ENCODE measurements at places on chromosomes 3 and 15.

DNA sequence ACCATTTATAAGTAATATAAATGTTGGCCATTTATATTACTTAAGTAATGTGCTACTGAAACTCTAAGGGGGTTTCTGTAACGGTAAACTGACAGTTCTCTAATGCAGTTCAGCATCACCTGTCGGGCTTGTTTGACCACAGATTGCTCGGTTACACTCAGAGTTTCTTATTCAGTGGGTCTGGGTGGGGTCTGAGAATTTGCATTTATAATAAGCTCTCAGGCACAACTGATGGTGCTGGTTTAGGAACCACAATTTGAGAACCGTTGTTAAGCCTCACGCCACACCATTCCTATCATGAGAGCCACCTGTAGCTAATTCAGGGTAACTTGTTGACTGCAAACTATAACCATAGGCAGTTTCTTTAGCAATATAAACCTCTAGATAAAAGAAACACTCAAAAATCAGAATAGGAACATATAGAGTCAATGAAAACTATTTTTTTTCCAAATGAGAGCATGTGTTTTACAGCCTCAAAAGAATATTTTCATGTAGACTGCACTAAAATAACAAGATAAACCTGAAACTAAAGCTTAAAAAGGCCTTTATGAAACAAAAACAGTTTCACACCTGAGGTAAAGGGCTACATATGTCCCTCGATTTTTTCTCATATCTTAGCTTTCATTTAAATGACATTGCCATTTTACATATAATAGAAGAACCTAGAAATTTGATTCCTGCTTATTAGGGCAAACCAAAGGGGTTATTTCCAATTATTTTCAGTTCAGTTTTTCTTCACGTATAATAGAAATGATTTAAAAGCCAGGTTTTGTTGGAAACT lies 604.8 kb downstream of the UNC13C start:
- no peak for DNase-seq

GRCh38 chr15:78131295-78132061 lies at the start of gene CIB2:
CIB2 (minus strand) TSS chr15:78131445; CDS start chr15:78131215, 230 bp downstream.
- no peak for DNase-seq

DNA sequence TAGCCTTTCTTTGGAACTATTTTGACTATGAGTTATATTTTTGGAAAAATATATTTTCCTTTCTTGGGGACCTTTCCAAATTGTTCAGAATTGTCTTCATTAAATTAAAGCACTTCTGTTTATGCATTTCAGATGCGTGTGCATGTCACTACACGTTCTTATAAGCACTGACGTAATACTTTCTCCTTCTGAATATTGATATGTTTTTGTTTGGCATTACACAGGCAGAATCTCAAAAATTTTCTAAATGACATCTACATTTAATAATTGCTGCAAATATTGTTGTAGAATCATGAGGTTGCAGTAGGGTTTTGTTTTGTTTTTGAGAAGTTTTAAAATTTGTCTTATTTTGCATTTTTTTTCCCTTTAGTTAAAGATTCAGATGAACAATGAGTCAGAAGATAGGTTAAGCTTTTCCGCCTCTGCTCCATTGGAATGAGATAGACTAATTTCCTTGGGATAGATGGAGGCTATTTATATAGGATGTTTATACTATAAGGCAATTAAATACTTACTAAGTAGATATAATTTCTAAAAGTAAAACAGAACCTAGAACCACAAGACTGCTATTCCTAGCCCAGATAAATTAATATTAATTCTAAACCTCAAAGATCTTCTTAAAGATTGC lies 110.8 kb downstream of the MBNL1 start:
- no peak for DNase-seq

- DNase-seq: no peak
These were observed 32.0 kb downstream of the ADAMTSL3 start for GRCh38 chr15:83685916-83686332.

GRCh38 chr3:100993309-100993708 lies at the start of gene ABI3BP:
ABI3BP (minus strand) TSS chr3:100993421; CDS start chr3:100993384, 37 bp downstream.
- DNase-seq: no peak

DNA sequence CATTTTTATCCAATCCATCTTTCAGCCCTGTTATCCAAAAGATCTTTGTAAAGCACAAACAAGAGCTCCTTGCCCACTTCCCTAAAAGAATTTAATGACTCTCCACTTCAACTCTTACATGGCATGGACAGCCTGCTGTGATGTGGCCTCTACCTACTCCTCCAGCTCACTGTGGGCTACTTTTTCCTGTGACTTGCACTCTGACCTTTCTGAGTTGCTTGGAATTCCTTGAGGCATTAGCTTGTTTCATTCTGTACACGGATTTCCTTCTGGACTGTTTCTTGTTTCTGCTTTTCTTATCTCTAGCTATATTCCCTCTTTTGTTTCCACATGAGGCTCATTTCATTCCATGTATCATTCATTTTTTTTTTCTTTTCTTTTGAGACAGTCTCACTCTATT lies 15.2 kb downstream of the QTRT2 start:
- DNase-seq: no peak

- no peak for DNase-seq
These were observed 342.5 kb upstream of the NR2F2 start for GRCh38 chr15:95987886-95988573.

GRCh38 chr3:40337136-40338108 lies 27.9 kb downstream of the EIF1B start:
- DNase-seq: no peak

DNA sequence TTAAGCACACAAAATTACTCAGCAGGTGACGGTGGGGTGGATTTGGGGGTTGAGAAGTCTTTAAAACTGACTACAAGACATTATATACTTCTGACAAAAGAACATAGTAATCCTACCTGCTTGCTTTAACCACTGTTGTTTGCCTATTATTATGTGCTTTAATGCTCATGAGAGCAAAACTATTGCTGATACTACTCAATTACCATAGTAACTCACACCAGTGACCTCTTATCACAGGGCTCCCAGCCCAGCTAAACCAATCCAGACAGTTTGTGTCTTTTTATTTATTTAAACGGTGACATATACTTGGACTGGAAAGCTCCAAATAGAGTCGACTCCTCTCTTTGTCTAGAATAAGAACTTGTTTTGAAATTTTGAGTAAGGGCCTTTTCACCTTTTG lies 42.8 kb upstream of the FEZF2 start:
- DNase-seq: no peak

DNA sequence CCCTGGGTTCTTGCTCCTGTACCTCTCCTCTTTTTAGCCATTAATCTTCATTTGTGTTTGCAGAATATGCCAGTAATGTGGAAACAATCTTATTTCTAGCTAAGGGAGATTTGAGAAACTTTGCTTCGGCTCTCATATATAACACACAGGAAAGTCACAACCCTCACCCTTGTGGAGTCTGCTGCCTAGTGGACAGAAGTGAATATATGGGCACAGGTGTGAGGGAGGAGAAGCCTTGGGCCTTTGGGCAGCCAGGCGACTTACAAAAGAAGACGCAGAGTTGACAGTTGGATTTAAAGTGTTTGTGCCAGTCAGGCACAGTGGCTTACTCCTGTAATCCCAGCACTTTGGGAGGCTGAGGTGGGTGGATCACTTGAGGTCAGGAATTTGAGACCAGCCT lies 181.8 kb upstream of the TBL1XR1 start:
- no peak for DNase-seq

GRCh38 chr3:110685630-110686029 lies 386.0 kb upstream of the NECTIN3 start:
- no peak for DNase-seq

- no peak for DNase-seq
These were observed 416.3 kb upstream of the MEIS2 start for GRCh38 chr15:37516621-37517020.

DNA sequence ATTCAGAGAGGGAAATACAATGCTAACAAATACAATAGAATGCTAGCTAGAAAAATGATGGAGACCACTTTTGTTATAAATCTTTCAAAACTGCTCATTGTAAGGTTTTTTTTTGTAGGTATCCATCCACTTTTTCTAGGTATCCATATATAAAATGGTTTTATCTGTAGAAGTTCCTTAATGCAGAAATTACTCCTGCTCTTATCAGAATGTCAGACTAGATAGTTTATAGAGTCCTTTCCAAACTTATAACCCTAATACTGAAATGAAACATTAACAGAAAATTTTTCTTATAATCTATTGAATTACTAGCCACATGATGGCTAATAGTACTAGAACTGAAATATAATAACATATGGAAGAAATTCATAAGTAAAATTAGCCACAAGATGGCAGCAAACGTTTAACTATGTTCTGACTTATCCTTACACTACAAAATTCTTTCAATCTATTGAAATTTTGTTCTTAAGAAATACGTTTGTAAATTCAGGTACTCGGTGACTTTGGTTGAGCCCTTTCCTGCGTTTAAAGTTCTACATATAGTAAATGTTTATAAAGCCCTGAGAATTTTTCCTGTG lies 58.5 kb downstream of the ECT2 start:
- DNase-seq: no peak

- no peak for DNase-seq
These were observed 108.4 kb downstream of the CORO2B start for GRCh38 chr15:68687136-68687735.

GRCh38 chr3:171155122-171155700 lies 128.7 kb upstream of the SLC2A2 start:
- no peak for DNase-seq

DNA sequence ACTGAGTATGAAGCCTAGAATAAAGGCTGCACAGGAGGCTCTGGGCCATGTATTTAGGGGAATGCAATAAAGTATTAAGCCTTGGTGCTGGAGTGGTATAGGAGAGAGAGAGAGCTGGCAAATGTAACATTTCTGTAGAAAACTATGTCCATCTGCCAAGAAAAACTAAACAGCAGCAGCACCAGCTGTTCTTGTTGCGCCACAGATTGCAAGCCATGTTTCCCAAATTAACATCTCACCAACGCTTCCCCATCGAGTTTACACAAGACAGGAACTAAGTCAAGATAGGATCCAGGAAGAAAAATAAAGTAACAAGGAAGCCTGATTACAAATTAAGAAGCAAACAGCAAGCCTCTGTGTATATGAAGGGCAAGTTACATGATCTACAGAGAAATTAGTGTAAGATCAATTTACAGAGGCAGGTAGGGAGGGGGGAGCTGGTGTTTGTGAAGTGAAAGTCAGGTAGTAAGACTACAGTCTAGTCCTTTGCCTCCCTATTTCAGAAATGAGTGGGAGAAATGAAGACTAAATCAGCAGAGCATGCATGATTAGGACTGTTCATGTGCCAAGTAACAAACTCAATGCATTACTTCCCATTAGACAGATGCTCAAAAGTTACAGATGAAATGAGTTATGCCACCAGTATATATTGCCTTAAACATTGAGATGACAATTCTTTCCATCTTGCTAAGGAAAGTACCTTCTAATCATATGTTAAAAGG lies 900.5 kb downstream of the EPHA3 start:
- no peak for DNase-seq

DNA sequence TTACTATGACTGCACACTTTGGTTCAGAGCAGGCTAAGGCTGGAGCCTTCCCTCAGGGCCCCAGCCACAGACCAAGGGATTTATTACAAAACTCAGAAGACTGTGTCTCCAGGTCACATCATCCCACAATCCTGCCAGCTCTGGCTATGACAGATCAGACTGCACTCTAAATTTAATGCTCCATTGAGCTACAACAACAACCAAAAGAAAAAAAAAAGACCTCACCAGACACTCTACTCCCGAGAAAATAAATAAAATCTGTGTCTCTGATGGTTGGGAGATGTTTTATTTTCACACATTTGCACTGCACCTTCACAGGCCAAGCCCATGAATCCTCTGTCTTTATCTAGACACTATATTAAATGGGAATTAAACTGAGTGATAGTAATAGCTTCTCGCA lies 50.8 kb upstream of the CTNNB1 start:
- DNase-seq: no peak

- DNase-seq: no peak
These were observed 8.2 kb downstream of the HDC start for GRCh38 chr15:50257332-50257731.

GRCh38 chr3:42081838-42082473 lies 9.2 kb upstream of the TRAK1 start:
- no peak for DNase-seq

GRCh38 chr15:35657679-35658311 lies 111.8 kb upstream of the DPH6 start:
- DNase-seq: no peak

GRCh38 chr3:185823078-185824044 lies 1.5 kb downstream of the IGF2BP2 start:
- no peak for DNase-seq

DNA sequence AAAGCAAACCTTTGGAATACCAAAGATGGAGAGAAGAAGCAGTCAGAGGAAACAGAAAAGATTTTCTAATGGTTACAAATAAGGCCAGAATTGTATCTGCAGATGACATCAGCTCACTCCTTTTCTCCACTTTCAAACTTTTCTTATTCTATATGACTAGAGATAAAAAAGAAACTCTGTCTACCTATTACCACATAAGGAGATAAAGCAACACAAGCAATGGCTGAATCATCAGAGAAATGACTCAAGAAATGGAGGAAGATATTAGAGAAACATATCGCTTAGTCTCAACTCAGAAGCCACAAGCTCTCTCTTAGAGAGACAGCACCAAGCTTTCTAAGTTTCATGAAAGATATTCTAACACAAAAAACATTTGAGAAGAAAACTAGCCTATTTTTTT lies 784.0 kb downstream of the ZPLD1 start:
- DNase-seq: no peak

- no peak for DNase-seq
These were observed 150.9 kb downstream of the IMPG2 start for GRCh38 chr3:101169516-101169915.

- DNase-seq: no peak
These were observed 133.8 kb upstream of the IQSEC1 start for GRCh38 chr3:13206799-13207577.

- DNase-seq: no peak
These were observed 132.9 kb downstream of the TPRA1 start for GRCh38 chr3:127457546-127458145.

DNA sequence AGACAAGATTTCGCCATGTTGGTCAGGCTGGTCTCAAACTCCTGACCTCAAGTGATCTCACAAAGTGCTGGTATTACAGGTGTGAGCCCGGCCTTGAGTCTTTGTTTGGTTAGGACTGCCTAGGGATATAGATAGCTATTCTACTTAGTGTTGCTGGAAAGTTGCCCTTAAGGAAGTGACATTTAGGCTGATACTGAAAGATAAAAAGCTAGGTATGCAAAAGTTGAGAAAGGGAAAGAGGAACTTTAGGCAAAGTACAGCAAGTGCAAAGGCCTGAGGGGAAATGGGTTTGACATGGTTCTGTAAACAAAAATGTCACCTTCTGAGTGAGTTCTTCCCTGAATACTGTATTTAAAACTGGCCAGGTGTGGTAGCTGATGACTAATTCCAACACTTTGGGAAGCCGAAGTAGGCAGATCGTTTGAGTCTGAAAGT lies 111.5 kb downstream of the ZNF609 start:
- no peak for DNase-seq

DNA sequence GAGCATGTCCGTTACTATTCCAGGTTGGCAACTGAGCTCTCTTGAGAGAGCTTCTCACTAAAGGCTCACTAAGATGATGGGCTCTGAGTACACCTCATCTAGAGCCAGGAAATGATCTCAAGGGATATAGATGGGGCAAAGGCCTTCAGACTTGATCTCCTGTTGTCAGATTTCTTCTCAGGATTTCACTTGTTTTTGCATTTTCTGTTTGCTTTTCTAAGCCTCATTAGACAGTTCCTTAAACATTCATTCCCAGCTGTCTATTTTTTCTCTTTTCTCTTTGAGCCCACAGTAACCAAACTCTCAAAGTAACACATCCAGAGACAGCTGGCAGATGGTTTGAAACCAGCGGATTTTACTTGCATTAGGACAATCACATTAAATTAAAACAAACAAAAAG lies 28.4 kb upstream of the ARL8B start:
- DNase-seq: no peak

GRCh38 chr15:46955576-46955975 lies 761.7 kb upstream of the SEMA6D start:
- no peak for DNase-seq
